A549 (cell line): ENCODE measurements at places on chromosomes 1 and 21.
A peak's percentile ranks its signal among the peaks of the same experiment; 100 is the strongest.

DNA sequence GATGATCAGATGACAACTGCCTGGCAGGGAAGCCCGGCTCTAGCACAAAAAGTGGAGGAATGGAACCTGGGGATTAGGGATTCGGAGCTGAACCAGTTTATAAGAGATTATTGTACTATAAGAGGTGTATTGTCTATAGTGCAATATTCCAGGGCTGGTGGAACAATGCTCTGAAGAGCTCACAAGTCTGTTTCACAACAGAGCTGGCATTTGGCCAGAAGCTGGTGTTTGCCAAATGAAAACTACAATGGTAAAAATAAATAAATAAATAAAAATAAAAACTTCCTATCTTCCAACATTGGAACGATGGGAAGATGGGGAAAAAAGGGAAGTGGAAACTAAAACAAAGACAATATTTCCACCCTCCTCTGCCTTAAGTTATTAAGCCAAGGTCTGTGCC lies 73.5 kb downstream of the CHODL start:
- no peak for DNase-seq

DNA sequence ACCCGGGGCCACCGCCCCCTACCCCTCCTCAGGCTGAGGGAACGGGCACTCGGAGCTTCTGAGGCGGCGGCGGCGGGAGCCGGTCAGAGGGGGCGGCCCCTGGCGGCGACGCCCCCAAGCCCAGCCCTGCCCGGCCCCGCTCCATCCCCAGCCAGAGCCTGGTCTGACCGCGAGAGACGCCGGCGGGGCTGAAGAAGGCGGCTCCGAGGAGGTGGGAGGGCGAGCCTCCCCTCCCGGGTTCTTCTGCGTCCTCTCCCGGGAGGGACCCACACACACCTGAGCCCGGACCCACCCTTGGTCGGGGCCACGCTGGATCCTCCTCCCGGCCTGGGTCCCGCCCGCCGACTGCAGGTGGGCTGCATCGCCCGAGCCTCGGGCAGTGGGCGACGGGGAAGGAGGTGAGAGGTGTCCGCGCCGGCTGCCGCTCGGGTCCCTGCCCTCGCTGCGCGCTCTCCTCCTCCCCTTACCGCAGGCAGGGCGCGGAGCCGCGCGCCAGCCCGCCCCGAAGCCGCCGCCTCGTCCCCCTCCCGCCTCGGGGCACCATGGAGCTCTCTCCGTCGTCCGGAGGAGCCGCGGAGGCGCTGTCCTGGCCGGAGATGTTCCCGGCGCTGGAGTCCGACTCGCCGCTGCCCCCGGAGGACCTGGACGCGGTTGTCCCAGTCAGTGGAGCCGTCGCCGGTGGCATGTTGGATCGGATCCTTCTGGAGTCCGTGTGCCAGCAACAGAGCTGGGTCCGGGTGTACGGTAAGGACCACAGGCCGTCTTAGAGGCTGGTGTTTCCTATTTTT lies at the start of gene RASAL2:
Gene RASAL2, plus strand, starts transcription at position 154 of the 788 bp plus-strand sequence. Its CDS starts 389 bp downstream, at position 543.
- peak; percentile 76 for DNase-seq

DNA sequence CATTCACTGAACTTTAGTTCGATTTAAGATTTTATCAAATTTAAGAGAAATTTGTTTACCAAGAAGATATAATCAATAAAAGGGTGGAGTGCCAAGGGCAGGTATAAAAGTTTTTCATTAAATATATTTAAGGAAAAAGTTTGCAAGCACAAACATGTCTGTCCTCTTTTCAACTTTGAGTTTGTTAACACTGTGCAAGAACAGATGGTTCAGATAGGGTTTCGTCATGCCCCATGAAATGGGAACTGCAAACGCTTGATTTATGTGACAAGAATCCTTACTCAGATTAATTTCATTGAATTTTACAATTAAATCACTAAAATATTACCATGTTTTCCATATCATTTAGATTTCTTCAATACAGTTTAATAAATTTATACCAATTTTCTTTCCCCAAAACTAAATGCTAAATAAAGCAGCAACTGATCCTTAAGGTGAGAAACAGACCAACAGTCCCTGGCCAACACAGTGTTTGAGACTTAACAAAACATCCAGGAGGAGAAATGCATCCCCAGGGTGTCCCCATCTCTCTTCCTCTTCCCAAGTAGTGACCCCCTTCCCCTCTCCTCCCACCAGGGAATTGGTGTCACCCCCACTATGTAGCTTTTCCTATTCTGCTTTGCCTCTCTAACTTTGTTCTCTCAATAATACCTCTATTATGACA lies 292.9 kb downstream of the LTN1 start:
- DNase-seq: no peak

- DNase-seq: peak; percentile 85
Measured at GRCh38 chr1:236904892-236905741, 99.1 kb downstream of the MT1HL1 start.

GRCh38 chr1:161389691-161390558 lies 22.2 kb upstream of the CFAP126 start:
- peak; percentile 93 for DNase-seq

- DNase-seq: no peak
Measured at GRCh38 chr1:228827019-228827418, 91.7 kb downstream of the RHOU start.

- DNase-seq: no peak
Measured at GRCh38 chr1:112063781-112064728, 74.6 kb upstream of the KCND3 start.

- DNase-seq: no peak
Measured at GRCh38 chr1:2443277-2444137, 31.1 kb upstream of the PEX10 start.

- DNase-seq: no peak
Measured at GRCh38 chr1:211647711-211648121, 27.7 kb downstream of the NEK2 start.

DNA sequence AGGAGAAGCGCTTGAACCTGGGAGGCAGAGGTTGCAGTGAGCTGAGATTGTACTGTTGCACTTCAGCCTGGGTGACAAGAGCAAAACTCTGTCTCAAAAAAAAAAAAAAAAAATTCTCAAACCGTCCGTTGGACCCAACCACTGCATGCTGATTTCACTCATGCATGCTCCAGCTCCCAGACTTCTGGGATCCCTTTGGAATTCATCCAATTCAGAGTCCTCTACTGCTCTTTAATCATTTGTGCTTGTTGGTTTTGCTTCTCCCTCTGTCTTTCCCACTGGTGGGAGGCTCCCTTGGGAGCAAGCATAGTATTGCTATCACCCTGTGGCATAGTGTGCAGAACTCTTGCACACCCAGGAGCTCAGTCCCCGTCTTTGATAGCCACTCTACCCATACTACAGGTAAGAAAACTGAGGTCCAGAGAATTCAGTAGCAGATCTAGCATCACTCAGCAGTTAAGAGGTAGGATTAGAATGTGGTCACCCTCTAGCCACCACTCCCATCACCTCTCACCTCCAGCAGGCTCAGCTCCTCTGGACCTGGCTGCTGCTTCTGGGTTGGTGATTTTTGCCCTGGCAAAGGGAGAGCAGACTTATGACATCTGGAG lies 3.1 kb upstream of the LMNA start:
- no peak for DNase-seq

- DNase-seq: no peak
Measured at GRCh38 chr1:165574295-165574694, 30.5 kb downstream of the LRRC52 start.

DNA sequence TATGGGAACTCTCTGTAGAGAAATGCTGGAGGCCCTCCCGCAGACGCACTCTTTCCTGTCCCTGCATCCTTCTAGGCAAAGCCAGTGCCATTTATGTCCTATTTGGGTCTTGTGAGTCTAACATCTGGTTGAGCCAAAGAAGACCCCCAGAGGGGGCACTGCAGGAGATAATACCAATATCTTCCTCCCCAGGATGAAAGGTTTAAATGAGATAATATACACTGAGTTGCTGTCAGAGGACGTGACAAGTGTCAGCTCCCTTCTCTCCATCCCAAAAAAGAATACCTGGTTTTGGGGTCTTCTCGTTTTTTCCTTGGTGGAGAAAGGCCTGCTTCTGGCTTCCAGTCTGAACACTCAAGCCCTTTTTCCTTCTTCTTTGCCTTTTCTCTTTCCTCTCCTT lies 7.6 kb downstream of the TCEA3 start:
- no peak for DNase-seq

- DNase-seq: no peak
Measured at GRCh38 chr1:56469640-56470371, 109.6 kb downstream of the PLPP3 start.

GRCh38 chr1:181936269-181936668 lies 125.2 kb downstream of the ZNF648 start:
- DNase-seq: no peak

DNA sequence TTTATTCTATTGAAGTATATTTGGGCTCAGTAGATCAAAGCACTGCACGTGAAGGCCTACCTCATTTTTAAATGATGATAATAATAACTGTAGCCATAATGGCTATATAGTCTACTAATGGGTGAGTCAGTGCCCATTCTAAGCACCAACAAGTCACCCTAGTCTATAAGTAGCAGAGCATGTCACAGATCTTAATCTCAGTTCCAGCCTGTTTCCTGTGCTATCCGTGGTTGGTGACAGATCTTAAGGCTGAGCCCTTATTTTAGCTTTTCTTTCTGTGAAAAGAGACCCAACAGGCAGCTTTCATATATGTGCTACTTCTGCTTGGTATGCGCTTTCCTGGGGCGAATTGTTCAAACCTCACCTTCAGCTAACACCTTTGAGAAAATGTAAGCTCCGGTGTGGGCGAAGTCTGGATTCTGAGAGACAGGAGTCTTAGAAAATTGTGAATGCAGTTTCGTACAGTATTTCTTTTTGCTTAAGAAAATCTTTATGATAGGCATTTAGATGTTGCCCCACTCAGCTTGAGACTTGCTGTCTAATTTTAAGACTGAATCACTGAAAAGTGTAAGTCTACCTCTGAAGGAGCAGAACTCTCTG lies 59.6 kb downstream of the FMN2 start:
- DNase-seq: no peak

- no peak for DNase-seq
Measured at GRCh38 chr1:213934649-213935048, 53.1 kb upstream of the PROX1 start.

DNA sequence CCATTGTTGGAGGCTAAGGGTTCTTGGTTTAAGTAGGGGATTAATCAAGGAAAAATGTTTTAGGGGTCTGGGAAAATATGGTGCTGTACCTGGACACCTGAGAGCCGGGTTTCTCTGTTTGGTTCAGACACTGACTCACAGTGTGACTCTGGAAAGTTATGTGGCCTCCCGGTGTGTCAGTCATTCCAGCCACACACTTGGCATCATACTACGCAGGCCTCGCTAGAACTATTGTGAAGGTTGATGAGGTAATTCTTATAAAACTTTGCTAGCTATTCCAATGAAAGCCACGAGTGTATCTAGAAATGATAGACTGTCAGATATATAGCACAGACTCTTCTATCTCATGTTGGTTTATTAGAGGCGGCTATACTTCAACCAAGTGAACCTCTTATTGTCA lies 4.8 kb upstream of the CAMSAP2 start:
- no peak for DNase-seq

GRCh38 chr1:39044762-39045161 lies 18.6 kb downstream of the NDUFS5 start:
- no peak for DNase-seq

- no peak for DNase-seq
Measured at GRCh38 chr1:163144418-163144817, 58.3 kb downstream of the RGS5 start.

- DNase-seq: no peak
Measured at GRCh38 chr1:161359291-161359690, 8.4 kb downstream of the CFAP126 start.

DNA sequence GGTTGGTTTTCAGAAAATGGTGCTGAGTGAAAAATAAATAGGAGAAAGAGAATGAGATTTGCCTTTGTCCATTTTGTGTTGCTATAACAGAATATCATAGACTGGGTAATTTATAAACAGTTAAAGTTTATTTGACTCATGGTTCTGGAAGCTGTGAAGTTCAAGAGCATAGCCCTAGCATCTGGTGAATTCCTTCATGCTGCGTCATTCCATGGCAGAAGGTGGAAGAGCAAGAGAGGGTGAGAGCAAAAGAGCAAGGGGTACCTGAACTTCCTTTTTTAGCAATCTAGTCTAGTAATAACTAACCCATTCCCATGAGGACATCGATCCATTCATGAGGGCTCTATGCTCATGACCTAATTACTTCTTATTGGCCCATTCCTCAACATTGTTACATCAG lies 209.1 kb upstream of the ZP4 start:
- no peak for DNase-seq

- DNase-seq: no peak
Measured at GRCh38 chr1:90781534-90781933, 64.4 kb upstream of the BARHL2 start.

GRCh38 chr1:200021577-200022238 lies 5.8 kb upstream of the NR5A2 start:
- DNase-seq: peak; percentile 26

DNA sequence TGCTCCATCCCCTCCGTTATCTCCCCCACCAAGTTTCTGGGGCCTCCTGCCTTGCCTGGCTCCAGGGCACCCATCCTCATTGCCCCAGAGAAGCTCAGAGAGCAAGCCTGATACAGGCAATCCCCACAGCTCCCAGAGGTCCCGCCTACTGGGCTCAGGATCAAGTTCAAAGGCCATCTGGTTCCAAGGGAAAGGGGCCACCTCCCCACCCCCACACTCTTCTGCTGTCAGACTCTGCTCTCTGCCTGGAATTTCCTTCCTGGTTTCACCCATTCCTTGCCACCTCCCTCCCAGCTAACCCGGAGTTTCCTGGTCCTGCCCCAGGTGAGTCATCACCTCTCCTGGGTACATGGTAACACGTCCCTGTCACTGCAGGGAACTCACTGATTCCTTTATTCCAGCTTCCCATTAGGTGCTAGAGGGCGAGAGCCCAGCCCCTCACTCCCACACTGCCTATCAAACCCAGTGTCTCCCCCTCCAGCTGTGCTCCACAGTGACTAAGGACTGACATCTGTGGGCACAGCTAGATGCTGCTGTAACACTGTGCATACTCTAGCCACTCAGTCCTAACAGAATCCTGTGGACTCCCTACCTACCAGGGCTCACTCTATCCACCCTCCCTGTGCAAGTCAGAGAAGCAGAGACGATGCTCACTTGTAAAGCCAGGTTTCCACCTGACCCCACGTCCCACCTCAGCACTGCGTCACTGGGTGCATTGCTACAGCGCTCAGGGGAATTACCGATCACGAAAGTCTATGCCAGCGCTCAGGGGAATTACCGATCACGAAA lies 21.8 kb downstream of the RSPH1 start:
- DNase-seq: peak; percentile 68

DNA sequence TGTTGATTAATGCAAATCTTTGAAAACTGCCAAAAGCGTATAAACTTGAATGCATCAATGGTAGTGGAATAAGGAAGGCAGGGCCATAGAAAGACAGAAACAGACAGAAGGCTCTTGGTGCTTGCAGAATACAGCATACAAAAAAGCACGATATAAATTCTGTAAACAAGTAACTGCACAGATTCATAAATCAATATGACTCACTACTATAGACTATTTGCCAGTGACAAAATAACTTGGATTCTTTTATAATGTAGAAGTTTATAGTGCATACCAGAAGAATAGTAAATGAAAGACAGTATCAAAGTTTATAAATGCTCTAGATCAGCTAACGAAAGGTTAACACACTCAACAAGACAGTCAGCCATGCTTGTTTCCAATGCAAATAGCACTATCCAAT lies 349.6 kb downstream of the PTBP2 start:
- DNase-seq: no peak
